ENCODE measurements at places on chromosomes 6 and 20. TPM values are rescaled to one million over a fixed set of nuclear protein-coding genes. Genes with fewer than 3 reads are reported as not detected.

DNA sequence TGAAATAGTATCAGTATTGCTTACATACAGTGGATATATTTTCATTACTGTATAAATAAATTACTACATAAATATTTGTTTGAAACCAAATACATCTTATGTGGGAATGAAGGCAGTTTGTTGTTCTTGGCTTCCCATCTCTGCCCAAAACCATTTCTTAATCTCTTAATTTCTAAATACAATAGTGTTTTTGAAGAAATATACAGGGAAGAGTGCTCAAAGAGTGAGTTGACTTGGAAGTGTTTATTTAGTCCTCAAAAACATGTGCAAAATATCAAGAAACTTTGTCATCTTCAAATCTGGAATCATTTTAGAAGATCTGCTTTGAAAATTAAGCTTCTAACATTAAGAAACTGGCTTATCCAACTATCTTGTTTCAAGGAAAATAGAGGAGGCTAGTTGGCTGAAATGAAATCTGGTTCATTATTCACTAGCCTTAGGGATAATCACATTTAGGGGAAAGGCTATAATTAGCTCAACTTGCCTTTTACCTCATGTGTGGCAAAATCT is 259.8 kb upstream of the FLRT3 start:
- DNase-seq = no peak

The MEP1A gene
- not detected for total RNA-seq

DNA sequence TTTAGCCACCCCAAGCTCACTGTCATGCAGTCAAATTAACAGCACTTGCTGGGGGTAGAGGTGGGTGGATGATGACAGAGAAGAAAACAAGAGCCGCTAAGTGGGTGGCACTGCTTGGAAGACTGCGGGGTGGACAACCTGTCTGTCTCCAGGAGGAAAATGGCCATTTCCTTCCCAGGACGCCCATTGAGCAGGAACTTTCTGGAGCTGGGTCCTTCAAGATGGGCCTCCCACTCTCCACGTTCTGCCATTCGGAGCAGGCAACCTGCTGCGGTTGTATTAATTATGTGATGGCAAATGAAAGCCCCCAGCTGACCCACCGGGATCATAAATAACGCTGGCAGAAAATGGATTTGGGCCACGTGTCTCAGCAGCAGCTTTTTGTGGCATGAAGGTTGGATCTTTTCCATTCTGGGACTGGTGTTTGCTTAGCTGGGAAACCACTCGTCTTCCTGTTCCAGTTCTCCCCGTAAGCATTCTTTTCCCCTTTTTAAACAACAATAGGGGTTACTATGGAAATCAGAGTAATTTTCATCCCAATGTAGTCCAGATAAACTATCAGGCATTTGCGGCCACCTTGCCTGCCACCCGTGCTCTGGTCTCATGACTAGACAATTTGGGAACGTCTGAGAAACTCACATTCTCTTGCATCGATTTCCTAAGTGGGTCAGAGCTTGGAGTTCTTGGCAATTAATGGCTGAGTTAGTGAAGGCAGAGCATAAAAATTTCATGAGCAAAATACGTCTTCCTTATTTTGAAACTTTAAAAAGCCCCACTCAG is 215.5 kb downstream of the ANKRD60 start:
- DNase-seq = no peak

The CALHM6 gene
- 1.6 TPM for total RNA-seq

GRCh38 chr20:24615353-24615752 is 145.9 kb downstream of the SYNDIG1 start:
- no peak for DNase-seq

- DNase-seq = no peak
Observed at GRCh38 chr6:45969026-45969425, 46.6 kb downstream of the CLIC5 start.

- DNase-seq = peak; percentile 87
Observed at GRCh38 chr6:131042664-131043063, 20.4 kb downstream of the EPB41L2 start.

The CRYBG1 gene
- total RNA-seq = 19.3 TPM

GRCh38 chr6:80382811-80383210 is 276.3 kb downstream of the BCKDHB start:
- DNase-seq = peak; percentile 36

The PRPF6 gene
- total RNA-seq = 120 TPM

DNA sequence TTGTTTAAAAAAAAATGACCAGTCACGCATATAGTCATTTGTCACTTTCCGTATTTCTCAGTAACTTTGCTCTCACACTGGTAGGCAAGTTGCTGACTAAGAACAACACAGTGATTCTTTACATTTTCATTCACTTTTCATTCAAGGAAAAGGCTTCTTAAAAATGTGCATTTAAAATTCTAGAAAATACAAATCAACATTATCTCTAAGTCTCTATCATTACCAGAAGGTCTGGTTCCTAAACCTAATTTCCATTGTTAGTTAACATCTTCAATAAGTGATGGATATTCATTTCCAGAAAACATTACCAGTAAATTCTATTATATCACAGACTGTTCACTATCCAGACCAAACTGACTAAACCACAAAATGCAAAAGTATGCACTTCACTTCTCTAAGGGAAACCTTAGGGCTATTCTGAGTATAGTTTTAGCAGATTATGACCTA is 115.3 kb downstream of the AHI1 start:
- DNase-seq = no peak

The PRRT1 gene
- total RNA-seq = 0.41 TPM

DNA sequence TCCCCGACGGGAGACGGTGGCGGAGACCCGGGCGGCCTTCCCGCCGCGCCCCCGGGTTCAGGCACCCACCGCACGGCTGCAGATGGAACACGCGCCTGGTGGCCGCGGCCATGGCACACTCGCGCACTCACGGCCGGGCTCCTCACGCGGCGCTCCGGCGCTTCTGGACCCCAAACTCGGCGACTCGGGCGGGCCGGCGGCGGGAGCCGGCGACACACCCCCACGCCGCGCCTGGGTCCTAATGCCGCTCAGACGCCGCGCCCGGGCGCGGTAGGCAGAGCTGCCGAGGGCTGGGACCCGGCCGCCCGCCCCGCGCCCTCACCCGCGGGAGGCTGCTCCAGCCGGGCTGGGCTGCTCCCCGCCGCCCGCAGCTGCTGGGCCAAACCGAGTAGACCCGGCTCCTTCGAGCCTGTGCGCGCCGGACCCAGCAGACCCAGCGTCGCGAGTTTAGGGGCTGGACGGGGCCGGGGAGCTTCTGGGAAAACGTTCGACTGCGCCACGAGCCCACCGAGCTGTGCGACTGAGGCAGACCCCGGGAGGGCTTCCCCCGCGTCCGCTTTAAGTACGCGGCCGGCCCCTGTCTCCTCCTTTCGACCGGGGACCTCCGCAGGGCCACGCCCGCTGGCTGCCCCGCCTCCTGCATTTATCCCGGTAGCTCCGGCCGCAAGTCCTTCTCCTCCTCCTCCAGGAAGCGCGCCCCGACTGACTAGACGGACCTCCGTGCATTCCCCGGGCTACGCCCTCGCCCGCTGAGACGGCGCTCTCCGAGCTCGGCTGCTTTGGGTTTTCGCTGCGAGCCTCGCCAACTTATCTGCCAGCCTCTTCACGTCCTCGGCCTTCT is at the start of gene SLC4A11:
SLC4A11 (minus strand) TSS at position 165 of the 841 bp plus-strand sequence; CDS start at position 112, 53 bp downstream.
- peak; percentile 47 for DNase-seq

The SYCP2 gene
- 0.74 TPM for total RNA-seq

DNA sequence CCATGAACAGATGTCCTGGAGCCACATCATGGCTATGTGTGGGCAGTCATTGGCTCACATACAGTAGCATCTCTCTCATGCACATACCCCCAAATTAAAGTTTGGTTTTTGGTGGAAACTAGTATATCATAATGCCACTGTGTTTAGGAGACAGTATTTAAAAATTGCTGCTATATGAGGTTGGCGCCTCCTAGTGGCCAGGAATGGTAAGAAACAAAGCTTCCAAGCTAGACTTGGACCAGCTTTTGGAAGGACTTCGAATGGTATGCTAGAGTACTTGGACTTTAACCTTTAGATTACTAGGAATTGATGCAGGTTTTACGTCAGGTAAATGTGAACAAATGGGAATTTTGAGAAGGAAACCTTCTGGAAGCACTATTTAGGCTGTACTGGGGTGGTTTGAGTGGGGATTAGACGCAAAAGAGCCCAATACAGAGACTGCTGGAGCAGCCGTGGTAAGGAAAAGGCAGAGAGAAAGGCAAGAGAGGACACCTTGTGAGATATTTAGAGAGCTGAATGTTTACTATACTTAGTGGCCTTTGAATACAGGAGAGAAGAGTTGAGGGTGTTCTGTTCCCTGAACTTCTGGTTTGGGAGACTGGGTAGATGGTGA is 23.8 kb downstream of the PRSS35 start:
- DNase-seq = peak; percentile 72

GRCh38 chr20:23514848-23515247 is 23.9 kb downstream of the CST8 start:
- DNase-seq = no peak

- peak; percentile 76 for DNase-seq
Observed at GRCh38 chr20:4898282-4899244, 102.7 kb downstream of the SLC23A2 start.

- DNase-seq = no peak
Observed at GRCh38 chr6:136544326-136544725, 5.9 kb downstream of the MAP7 start.

GRCh38 chr6:113920663-113921267 is 50.2 kb downstream of the HDAC2 start:
- no peak for DNase-seq

GRCh38 chr6:113701552-113702254 is 155.4 kb upstream of the MARCKS start:
- peak; percentile 62 for DNase-seq

The TMEM200A gene
- 61.5 TPM for total RNA-seq

GRCh38 chr20:16064989-16065707 is 508.1 kb downstream of the KIF16B start:
- DNase-seq = no peak

DNA sequence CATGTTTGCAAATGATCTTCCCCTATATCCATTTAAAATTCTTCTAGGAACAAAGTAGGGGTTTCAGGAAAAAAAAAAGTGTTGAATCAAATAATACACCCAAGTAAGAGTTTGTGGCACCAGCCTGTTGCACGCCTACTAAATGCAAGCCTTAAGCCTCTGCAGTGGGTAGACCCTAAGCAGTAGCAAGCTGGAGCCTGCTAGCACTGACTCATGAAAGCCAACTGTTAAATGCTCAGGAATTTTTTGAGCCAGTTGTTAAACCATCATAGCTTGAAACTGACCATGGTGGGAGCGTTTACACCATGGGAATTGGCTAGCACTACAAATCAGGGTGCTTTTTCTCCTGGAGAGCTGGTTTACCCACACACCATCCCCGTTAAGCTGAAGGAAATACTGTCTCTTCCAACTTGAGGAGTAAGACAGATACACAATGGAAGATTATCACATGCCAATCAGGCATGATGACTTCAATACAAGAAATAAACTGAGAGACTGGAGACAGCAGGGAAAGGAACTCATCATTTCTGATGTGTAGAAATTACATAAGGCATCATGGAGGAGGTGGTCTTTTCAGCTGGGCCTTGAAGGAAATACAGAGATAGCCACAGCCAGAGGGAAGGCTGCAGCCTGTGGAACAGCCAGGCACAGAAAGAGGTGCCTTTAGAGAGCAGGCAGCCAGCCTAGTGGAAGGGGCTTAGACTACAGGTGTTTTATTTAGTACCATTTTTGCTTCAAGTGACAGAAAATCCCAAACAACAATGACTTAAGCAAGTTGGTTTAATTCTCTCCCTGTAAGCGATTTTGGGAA is 110.8 kb downstream of the SNX5 start:
- DNase-seq = no peak

DNA sequence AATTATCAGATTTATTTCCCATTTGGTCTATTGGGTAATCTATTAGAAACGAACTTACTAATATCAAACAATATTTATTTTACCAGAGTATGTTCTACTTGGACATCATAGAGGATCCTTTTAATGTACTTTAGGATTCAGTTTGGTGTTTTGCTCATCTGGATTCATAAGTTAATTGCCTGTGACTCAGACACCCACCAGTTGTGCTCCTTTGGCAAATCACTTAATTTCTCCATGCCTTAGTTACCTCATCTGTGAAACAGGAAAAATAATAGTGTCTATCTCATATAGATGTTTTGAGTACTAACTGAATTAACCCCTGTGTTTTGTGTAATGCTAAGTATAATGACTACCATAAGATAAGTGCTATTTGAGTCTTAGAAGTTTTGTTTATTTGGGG is 292.1 kb downstream of the LAMA2 start:
- DNase-seq = no peak

DNA sequence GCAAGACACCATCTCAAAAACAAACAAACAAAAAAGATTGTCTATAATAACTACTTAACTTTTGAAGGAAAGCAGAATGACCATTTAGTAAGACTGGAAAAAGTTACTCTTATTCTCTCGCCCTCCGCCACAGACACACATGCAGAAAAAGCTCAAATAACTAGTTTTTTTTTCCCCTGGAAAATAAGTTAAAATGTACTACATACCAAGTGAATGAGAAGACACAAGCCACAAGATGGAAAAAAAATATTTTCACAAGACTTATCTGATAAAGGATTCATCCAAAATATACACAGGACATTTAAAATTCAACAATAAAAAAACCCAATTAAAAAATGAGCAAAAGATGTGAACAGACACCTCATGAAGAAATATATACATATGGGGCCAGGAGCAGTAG is 31.9 kb downstream of the NUDT3 start:
- peak; percentile 67 for DNase-seq

Measured in fibroblast of the aortic adventitia (primary cell).